ENCODE measurements at places on chromosomes 4 and X.

DNA sequence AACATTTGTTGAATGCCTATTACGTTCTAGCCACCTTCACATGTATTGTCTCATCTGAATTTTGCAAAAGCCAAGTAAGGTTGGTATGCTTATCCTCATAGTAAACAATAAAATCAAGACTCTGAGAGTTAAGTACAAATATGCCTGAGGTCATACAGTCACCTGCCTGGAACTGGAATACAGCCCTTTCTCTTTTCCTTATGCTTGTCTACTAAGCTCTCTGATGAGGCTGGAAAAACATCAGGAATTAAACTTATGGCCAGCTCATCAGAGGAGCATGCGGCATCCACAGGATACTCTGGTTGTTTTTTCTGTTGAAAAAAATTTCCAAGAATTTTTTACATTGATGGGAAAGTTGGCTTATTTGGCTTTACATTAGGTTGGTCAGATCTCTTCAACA is 35.5 kb downstream of the NCAPG start:
- DNase-seq = no peak

DNA sequence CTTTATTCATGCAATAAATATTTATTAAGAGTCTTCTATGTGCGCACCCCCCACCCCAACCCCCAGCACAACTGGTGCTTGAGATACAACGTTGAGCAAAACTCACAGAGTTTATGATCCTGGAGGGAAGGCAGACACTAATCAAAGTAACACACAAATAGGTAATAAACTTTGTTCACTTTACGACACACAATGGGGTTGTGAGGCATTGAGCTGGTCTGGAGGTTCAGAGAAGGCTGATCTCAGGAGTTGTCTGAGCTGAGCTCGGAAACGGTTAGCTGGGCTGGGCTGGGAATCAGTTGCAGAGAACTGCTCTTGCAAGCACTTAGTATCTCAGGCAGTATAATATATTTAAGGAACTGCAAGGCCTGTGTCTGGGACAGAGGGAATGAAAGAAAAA is 238.5 kb downstream of the SCFD2 start:
- no peak for DNase-seq

DNA sequence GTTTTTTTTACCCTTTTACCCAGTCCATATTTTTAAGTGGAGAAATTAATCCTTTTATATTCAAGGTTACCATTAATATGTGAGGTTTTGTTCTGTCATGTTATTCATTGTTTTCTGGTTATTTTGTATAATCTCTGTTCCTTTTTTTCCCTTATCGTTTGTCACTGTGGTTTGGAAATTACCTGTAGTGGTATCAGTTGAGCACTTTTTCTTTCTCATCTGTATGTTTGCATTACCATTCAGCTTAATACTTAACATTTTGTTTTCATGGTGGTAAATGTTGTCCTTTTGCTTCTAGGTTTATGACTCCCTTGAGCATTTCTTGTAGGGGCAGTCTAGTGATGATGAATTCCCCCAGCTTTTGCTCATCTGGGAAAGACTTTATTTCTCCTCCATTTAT is 6.6 kb downstream of the ETDC start:
- no peak for DNase-seq

DNA sequence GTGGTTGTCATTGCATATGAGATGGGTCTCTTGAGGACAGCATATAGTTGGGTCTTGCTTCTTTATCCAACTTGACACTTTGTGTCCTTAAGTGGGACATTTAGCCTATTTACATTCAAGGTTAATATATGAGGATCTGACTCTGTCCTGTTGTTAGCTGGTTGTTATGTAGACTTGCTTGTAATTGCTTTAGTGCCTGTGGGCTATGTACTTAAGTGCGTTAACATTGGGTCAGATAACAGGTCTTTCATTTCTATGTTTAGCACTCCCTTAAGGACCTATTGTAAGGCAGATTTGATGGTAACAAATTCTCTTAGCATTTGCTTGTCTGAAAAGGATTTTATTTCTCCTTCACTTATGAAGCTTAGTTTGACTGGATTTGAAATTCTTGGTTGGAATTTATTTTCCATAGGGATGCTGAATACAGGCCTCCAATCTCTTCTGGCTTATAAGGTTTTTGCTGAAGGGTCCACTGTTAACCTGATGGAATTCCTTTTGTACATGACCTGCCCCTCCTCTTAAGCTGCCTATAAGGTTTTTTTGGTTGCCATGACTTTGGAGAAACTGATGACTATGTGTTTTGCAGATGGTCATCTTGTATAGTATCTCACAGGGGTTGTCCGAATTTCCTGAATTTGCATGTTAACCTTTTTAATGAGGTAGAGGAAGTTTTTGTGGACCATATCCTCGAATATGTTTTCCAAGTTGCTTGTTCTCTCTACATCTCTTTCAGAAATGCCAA is 162.0 kb downstream of the NKX6-1 start:
- DNase-seq = no peak

DNA sequence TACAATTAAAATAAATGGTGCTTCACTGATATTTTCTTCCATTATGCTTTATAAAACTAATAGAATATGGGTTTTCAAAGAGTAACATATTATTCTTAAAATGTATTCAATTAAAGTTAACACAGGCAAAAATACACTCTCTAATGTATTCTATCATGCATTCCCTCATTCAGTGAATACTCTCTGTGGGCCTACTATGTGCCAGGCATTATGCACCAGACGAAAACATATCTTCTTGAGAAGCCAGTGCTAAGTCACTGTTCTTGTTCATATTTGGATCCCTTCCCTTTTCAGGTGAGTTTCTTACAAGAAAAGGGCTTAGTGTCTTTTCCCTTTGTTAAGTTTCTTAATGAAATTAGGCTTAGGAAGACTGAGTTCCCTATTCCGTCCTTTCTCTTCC is 58.1 kb downstream of the NAF1 start:
- DNase-seq = no peak

DNA sequence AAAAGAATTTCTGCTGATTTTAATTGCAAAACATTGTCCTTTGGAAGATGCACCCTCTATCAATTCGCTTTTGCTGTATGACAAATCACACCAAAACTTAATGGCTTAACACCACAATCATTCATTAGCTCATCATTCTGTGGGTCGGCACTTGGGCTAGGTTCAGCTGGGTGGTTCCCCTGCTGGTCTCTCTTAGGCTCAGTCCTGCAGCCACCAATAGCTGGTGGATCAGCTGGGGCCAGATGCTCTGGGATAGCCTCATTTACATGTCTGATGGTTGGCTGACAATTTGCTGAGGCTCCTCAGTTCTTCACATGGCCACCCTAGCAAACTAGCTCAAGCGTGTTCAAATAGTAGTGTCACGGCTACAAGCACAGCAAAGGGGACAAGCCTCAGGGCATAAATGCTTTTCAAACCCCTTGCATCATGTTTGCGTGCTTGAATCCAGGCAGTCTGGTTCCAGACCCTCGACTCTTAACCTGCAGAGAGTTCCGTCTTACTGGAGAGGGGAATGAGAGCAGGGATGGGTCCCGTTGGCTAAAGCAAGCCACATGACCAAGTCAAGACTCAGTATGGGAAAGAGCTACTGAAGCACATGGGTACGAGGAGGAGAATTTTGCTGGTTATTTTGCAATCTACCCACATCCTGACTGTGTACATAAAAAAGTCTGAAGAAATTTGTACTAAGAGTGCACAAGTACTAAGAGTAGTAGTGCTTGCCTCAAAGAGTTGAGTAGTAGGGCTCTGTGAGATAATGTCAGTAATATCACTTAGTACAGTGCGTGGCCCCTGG is 7.5 kb upstream of the ACSL1 start:
- DNase-seq = no peak

All from AG09309 (cell line).